ENCODE measurements at places on chromosomes 6 and 20. TPM values are rescaled to one million over a fixed set of nuclear protein-coding genes. Genes with fewer than 3 reads are reported as not detected.

The GSTA2 gene
- not detected for total RNA-seq

GRCh38 chr6:132964868-132965382 lies 150.6 kb downstream of the RPS12 start:
- no peak overlapping the region for H3K4me3 ChIP-seq
- DNase-seq: no peak
- no peaks in the 10 kb centered on the region for H3K4me1 ChIP-seq
- H3K27ac ChIP-seq: no peak overlapping the region
- no peaks in the 10 kb centered on the region for H3K36me3 ChIP-seq
- H3K27me3 ChIP-seq: peaks cover 24% of the 10 kb centered on the region

DNA sequence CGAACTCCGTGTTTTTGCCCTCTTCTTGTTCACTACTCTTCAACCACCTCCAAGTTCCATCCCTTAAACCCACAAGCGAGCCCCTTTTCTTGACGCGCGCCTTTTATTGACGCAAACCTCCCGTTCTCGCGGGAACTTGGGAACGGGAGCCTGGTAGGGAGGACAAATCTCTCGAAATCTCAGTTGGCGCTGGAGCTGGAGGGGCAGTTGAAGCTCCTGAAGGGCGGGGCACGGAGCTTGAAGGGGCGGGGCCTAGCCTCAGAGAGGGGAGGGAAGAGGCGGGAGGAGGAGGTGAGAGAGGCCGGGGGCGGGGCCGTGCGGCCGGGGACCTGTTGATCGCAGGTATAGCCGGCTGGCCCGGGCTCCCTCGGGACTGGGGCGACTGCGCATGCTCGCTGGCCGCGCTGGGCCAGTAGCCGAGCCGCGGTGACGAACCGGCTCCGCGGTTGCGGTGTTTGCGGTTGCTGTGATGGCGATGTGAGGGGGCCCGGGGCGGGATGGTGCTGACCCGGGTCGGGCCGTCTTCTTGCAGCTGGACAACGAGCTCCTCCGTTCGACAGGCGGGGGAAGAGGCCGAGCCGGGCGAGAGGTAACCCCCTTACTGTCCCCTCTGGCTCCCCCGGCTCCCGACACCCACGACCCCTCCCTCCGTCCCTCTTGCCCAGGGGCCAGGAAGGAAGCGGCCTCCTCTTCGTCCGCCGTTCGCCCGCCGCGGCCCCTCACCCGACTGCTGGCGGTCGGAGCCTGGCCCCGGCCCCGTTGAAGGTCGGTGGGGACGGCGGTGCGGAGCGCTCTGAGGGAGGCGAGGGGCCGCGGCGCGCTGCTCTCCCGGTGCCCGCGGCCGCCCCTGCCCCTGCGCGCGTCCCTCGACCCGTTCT lies at the start of gene FAM135A:
Gene FAM135A (plus strand): TSS at position 395 of the 878 bp plus-strand sequence. CDS start 14,835 bp downstream, outside the sequence.
- H3K27ac ChIP-seq: peak within 1 kb of the TSS; percentile 96
- peak within 1 kb of the TSS; percentile 92 for H3K4me3 ChIP-seq
- H3K36me3 ChIP-seq: peaks cover 6% of the 10 kb centered on the region
- peak; percentile 89 for DNase-seq
- peaks cover 12% of the 10 kb centered on the region for H3K4me1 ChIP-seq
- no peaks in the 10 kb centered on the region for H3K27me3 ChIP-seq

GRCh38 chr6:16689788-16690607 lies 71.3 kb downstream of the ATXN1 start:
- no peak overlapping the region for H3K27ac ChIP-seq
- no peaks in the 10 kb centered on the region for H3K27me3 ChIP-seq
- H3K36me3 ChIP-seq: peaks cover 6% of the 10 kb centered on the region
- peaks cover 39% of the 10 kb centered on the region for H3K4me1 ChIP-seq
- DNase-seq: no peak
- no peak overlapping the region for H3K4me3 ChIP-seq

DNA sequence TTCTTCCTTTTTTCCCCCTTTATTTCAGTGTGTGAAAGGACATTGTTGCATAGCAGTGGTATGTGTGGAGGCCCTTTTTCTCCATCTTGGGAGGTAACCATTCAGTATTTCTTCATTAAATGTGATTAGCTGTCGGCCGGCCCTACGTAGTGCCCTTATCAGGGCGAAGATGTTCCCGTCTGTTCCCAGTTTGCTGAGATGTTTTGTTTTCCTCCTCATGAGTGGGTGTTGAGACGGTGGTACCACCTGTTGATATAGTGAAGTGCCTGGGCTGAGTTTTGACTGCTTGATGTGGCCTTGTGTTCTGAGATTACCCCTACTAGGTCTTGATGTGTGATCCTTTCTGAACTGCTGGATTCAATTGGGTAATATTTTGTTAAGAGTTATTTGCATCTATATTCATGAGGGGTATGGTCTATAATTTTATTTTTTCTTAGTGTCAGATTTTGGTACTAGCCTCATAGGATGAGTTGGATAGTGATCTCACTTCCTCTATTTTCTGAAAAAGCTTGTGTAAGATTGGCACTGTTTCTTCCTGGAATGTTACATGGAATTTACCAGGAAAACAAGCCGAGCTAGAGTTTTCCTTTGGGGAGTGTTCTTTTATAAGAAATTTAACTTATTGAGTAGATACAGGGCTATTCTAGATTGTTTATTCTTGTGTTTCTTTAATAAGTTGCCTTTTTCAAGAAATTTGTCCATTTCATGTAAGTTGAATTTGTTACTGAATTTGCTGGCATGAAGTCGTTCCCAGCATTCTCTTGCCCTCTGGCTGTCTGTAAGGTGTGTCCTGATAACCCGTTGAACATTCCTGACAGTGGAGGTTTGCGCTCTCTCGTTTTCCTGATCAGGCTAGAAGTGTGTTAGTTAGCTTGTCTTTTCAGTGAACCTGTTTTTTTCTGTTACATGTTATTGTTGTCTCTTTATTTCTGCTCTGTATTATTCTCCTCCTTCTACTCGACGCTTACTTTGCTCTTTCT lies 4.3 kb downstream of the MTG2 start:
- no peak for DNase-seq
- peaks cover 43% of the 10 kb centered on the region for H3K4me1 ChIP-seq
- H3K27ac ChIP-seq: peak overlapping the region; percentile 85
- no peaks in the 10 kb centered on the region for H3K27me3 ChIP-seq
- no peaks in the 10 kb centered on the region for H3K36me3 ChIP-seq

- H3K36me3 ChIP-seq: no peaks in the 10 kb centered on the region
- H3K4me3 ChIP-seq: no peak overlapping the region
- no peaks in the 10 kb centered on the region for H3K27me3 ChIP-seq
- no peaks in the 10 kb centered on the region for H3K4me1 ChIP-seq
- no peak overlapping the region for H3K27ac ChIP-seq
Observed at GRCh38 chr20:11057624-11058023, 383.8 kb upstream of the JAG1 start.

Data from naive thymus-derived CD8-positive, alpha-beta T cell (primary cell).